ENCODE measurements at places on chromosomes 16 and 17.

DNA sequence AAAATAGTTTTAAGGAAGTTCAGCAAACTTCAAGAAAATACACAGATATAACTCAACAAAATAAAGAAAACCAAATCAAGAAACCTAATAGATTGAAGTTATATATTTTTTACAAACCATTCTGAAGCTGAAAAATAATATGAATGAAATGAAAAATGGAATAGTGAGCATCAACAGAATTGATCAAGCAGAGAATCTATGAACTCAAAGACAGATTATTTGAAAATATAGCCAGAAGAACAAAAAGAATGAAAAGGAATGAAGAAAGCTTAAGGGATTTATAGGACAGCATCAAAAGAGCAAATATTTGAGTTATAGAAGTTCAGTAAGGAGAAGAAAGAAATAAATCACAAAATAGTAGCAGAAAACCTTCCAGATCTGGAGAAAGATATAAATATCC lies 37.8 kb downstream of the CDR2 start:
- DNase-seq: no peak

DNA sequence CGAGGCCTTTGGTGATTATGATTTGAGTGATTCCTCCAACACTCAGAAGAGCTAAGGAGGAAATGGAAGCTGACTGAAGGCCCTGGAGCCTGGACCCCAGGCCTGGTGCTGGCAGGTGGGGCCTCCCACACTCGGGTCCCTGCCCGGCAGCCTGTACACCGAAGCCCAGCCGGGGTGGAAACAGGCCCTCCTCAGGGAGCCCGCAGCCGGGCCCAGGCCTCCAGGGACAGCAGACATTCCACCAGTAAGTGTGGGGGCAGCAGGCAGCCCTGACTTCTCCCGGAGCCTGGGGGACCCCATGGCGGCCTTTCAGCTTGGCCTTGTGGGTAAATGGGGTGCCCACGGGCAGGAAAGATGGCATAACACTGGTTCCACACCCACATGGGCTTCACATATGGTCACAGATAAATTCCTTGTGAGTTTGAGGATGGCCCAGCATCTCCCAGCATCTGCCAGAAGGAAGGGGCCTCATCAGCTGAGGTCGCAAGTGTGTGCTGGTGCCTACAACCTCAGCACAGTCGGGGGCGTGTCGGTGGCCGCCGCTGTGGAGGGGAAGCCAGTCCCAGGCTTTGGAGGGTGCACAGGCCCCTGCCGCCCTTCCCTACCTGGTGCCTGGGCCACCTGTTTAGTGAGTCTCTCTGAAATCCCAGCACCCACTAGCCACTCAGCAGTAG lies 29.2 kb upstream of the SLC38A10 start:
- no peak for DNase-seq

GRCh38 chr17:27357236-27357635 lies 63.3 kb downstream of the WSB1 start:
- DNase-seq: no peak

GRCh38 chr16:49932434-49932833 lies 76.5 kb upstream of the ZNF423 start:
- no peak for DNase-seq

DNA sequence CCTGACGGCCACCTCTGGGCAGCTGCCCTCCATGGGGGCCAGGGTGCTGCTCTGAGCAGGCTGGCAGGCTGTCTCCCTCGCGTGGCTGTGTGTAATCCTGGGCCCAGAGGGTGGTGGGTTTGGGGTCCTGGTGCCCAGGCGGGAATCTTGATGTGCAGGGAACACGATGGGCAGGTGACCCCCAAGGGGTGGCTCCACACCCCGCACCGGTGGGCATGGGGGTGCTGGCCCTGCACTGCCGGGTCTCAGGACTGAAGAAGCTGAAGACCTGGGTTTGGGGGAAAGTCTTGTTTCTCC lies 8.6 kb downstream of the CHMP6 start:
- DNase-seq: no peak

DNA sequence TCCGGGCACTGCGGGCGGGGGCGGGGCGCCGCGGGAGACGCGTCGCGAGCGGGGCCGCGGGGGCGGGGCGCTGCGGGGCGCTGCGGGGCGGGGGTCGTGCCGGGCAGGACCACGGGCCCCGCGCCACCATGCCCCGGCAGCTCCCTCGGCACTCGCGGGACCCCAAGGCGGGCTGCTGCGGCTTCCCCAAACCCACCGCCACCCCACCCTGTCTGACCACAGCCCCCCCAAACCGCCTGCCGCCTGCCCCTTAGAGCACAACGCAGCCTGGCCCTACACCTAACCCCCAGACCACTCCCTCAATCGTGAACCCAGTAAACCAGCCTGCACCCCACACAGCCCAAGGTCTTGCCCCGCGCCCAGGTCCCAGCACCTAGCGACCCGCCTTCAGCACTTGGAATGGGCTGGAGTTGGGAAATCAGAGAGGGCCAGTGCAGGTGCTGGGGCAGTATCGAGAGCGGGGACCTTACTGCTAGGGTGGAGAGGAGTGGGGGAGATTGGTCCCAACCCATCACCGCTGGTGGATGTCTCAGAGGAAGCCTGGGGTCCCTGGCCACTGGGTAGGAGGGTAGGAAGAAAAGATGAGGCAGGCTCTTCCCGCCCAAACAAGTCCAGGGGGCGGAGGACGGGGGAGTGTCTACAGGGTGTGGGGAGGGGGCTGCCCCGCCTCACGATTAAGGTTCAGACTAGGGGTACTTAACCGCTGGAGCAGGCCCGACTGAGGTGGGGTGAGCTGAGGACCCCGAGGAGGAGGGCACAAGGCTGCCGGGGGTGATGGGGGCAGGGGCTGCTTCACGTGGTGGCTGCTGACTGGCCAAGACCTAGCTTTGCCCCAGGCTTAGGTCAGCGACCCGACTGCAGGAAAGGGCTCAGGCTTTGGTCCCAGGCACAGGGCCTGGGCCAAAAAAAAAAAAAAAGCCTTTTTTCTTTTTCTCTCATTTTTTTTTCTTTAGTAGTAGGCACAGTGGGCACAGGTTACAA lies 539 bp upstream of the VAMP2 start:
- peak; percentile 42 for DNase-seq

DNA sequence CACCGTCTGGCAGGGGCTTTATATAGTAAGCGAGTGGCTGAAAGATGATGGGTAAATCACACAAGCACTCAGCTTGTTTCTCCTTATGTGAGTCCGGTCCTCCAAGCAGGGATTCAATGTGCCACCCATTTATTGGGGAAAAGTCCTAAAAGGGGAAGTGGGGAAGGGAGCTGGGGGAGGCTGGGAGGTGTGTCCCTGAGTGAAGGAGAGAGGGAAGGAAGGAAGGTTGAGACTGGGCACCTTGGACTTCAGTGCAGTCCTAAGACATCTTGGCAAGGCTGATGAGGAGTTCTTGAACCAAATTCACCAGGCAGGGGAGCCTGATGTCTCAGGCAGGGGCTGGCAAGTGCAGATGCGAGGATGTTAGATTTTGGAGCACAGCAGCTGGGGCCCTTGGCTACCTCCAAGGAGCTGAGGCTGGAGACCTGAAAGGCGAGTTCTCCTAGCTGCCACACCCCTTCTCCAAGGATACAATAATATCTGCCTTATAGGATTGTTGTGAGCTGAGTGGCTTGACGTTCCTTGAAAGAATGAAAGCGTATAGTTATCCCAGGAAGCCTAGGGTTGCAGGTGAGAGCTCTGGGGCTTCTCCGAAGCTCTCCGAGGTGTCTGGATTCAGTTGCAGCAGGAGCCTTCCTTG lies 23.0 kb upstream of the CYLD start:
- no peak for DNase-seq

- no peak for DNase-seq
These were observed 39.9 kb upstream of the CCDC182 start for GRCh38 chr17:57785022-57785421.

DNA sequence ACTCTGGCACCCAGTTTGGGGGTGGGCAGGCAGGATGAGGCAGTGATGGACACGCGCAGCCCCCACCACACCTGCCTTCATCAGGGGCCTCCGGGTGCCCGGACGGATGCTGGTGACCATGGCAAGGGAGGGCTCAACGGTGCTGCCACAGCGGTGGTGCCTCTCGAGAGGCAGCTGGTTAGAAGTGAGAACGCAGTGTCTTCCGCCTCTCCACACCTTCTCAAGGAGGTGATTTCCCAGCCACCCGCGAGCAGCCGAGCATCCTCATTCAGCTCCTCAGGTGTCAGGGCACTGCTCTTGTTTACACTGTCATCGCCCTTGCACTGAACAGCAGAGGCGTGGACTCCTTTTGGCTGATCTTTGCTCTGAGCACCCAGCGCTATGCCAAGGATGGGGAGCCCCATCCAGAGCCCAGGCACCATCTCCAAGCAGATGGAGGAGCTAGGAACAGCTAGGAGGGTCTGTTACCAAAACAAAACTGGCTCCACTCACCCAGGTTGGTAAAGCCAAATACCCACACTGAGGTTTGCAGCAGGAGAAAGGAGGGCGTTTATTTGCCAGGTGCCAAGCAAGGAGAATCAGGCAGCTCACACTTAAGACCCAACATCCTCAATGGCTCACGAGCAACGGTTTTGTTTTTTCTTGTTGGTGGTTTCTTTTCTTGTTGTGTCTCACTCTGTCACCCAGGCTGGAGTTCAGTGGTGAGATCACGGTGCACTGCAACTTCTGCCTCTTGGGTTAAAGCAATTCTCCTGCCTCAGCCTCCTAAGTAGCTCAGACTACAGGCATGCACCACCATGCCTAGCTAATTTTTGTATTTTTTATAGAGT lies 174.3 kb upstream of the TNRC6C start:
- DNase-seq: no peak

DNA sequence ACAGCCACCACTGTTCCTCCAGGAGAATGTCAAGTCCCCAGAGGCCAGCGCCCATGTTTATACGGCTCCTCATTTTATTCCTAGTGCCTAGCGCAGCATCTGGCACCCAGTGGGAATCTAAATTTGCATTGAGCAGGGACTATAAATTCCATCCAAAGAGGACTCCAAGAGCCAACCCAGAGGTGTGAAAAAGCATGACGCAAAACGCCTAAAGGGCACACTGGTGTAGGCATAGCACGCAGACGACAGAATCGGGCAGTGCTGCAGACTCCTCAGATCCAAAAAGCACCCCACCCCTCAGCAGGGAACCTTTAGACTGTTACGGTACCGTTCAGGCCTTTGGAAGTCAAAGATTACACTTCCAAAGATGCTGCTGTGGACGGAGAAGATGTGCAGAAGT lies 19.5 kb downstream of the TEKT5 start:
- DNase-seq: no peak

DNA sequence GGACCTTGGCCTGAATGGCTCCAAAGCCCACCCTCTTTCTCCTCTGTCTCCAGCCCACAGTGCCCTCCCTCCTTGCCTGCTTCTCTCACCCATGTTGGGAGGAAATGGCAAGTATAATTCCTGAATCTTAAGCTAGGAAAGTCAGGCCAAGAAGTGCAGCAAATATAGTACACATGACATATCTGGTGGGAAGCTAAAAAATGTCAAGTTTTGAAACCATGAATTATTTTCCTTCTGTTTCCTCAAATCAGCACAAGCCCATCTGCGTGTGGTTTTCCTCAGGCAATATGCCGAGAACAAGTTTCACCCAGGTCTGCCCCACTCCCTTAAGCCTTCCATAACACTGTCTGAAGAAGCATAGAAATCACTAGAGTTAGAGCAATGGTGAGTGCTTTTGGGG lies 502.8 kb upstream of the CDH11 start:
- DNase-seq: no peak

DNA sequence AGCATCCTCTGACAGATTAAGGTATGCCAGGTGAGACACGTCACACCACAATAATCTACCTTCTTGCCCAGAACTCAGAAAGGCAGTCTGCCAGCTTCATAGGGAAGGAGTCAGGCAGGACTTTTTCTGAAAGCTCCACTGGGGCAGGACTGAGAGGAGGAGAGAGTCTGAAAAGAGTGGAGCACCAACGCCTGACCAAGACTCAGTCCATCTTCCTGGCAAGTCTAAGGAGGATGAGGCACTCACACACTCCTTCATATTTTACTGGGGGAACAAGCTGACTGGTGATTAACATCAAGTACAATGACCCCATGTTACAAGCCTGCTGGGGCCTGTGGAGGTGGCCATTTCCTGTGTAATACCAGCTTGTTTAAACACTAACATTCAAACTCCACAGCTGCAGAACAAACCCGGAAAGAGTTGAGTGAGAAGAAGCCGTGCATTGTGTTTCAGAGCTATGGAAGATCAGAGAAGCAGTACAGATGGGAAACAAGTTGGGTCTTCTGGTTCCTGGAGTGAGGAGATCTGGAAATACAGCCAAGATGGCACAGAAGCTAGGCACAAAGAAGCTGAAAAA lies 122.4 kb downstream of the HIC1 start:
- DNase-seq: no peak

- DNase-seq: peak; percentile 82
These were observed 46.3 kb downstream of the DNAH9 start for GRCh38 chr17:11644265-11645212.

Measured in NCI-H345 (cell line).